ENCODE measurements at places on chromosomes 4 and X. TPM values are rescaled to one million over a fixed set of nuclear protein-coding genes. Genes with fewer than 3 reads are reported as not detected.

Gene SLC34A2
- total RNA-seq, result 1.6 TPM

Gene LINC00632
- 0.29 TPM for total RNA-seq

DNA sequence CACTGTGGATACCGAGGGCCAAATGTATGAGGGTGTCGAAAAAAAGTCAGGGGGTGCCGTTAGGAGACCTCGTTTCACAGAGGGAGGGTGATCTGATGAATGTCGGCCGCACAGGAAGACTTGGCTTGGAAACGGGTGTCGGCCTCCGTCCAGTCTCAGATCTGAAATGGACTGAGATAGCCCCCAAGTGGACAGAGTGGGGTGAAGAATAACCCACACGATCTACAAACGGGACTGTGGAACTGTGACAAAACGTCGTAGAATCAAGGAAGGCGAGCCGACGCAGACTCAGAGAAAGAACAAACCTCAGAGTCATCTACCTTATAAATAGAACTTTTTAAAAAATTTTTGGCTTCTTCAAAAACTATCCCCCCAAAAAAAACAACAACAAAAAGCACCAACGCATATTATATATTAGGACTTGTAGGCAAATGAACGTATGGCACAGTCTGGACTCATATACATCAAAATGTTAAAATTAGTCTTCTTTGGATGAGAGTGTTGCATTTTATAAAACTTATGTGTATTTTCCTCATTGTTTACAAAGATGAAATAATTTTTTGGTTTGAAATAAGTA is 63.8 kb upstream of the IRF2 start:
- peak; percentile 68 for DNase-seq

DNA sequence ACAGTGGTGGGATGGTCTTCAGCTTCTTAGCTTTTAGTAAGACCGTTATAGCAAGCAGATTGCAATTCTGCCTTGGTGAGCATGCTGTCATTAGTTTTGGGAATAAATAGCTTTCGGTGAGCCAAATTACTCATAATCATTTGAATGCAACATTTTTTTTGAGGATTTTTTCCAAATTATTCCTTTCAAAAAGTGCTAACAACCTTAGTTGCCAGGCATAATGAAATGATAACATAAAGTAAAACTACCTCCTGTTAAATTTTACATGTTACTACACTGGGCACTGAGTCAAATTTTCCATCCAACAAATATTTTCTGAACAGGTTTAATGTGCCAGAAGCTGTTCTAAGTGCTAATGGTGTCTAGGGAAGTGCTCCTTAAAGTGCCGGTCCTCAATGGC is 15.8 kb upstream of the NPFFR2 start:
- DNase-seq, result no peak

- no peak for DNase-seq
These were observed 178.7 kb downstream of the RASL11B start for GRCh38 chr4:53040851-53041250.

DNA sequence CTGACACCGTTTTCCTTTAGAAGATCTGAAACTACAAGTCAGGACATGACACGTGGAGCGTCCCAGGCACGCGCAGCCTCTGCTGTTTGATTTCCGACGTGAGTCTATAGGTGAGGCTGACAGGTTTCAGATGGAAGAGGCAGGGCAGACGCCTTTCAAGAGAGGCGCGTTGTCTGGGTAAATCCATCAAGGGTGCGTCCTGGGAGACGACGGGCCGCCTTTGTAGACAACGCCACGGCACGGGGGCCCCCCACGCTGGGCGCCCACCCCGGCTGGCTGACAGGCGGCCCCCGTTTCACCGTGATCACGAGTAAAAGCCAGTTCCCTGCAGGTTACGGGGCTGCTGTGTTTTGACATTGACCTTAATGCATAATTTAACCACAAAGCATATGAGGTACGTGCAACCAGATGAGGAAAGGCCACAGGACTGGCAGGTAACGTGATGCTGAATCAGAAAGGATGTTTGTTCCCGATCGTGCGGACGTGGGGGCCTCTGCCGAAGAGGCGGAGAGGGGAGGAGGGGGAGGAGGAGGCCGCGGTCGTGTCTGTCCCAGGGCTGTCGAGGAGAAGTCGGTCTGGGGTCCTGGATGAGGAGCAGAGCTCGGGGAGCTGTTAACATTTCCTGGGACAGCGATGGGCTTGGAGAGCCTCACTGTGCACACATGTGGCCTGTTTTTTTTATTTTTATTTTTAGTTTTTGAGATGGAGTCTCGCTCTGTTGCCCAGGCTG is 51.1 kb upstream of the PPP2R3B start:
- DNase-seq, result no peak

- no peak for DNase-seq
These were observed 140.4 kb downstream of the AFAP1 start for GRCh38 chr4:7799306-7799705.

Measured in epithelial cell of proximal tubule (primary cell).